ENCODE measurements at places on chromosomes 3 and 15.

DNA sequence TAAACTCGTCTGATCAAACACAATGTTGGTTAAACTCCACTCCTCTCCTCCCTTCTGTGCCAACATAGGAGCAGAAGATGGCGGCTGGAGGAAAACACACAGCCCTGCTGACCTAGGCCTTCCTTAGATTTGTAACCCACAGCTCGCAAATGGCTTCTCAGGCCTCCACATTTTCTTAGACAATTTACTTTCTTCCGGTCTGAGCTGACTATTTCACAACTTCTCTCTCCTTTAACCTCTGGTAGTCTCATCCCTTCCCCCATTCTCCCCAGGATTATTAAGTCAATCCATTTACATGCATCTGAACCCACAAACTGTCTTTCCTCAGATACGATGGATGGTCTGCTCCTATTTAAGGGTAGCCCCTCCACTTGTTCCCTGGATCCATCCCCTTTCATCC lies 25.7 kb upstream of the ULK4 start:
- DNase-seq: no peak

DNA sequence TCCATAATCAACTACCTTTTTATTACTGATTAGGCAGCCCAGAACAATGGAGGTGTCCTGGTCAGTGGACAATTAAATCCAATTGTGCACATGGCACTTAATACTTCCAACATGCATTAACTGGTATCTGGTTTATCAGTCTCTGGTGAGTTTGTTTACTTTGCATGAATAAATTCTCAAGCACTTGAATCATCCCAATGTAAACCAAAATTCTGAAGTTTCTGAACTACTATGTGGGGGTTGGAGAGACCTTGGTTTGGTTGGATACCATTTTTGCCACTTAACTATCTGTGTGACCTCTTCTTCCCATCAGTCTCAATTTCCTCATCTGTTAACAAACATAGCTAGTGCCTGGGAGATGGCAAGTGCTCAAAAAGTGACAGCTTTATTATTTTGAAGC lies 70.5 kb upstream of the MAP4 start:
- no peak for DNase-seq

GRCh38 chr3:88167704-88168103 lies 17.9 kb downstream of the C3orf38 start:
- no peak for DNase-seq

GRCh38 chr15:84631706-84632272 lies 22.3 kb downstream of the WDR73 start:
- DNase-seq: no peak

GRCh38 chr3:47612178-47612577 lies 33.5 kb upstream of the CSPG5 start:
- DNase-seq: no peak

- DNase-seq: no peak
Observed at GRCh38 chr3:122618614-122619013, 41.2 kb downstream of the PARP15 start.

DNA sequence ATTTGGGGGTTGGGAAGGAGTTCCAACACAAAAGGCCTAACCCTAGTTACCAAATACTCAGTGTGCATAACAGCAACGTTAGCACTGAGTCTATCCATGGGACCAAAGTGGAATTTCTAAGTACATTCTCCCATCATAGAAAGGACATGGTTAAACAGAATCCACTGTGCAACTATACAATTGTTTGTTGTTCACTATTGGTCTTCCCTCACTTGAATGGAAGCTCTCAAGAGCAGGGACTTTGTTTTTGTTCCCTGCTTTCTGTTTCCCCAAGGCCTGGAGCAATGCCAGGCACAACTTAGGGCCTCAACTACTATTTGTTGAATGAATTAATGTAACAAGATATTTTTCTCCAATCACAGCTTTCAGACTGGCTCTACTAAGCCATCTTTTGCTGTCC lies 25.6 kb downstream of the COL8A1 start:
- no peak for DNase-seq

GRCh38 chr3:187822402-187822801 lies 77.1 kb upstream of the BCL6 start:
- DNase-seq: no peak

- no peak for DNase-seq
Observed at GRCh38 chr3:129077222-129077621, 16.6 kb downstream of the GP9 start.

GRCh38 chr15:36791844-36792571 lies 212.6 kb downstream of the CDIN1 start:
- DNase-seq: no peak

- no peak for DNase-seq
Observed at GRCh38 chr3:33936921-33937525, 138.6 kb downstream of the PDCD6IP start.

DNA sequence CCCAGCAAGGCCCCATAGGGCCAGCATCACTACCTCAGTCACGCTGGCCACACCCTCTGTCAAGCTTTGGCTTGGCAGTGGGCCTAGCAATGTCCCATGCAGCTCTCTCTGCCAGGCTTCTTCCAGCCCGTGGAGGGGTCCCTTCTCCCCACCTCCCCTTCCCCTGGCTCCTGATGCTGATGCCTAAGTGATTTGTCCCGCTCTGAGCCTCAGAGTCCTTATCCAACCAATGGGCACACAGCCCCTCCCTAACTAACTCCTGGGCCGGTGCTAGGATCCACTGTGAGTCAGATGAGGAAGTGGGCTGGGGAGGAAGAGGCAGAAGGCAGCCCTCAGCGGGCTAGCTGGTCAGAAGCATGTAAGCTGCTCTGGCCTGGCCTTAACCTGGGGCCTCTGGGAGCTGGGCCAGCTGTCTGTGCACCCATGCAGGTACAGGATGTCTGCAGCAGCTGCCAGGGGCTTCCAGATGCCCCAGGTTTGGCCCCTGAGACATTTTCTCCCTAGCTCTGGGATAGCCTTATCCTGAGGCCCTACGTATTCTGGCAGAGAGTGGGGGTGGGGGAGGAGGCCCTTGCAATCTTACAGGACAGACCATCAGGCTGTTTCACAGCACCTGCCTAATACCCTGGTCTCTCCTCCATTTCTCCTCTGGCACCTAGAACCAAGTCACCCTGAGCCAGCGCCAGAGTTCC lies 740 bp upstream of the ZBTB47 start:
- no peak for DNase-seq

GRCh38 chr3:37162501-37163245 lies 11.7 kb downstream of the LRRFIP2 start:
- no peak for DNase-seq

DNA sequence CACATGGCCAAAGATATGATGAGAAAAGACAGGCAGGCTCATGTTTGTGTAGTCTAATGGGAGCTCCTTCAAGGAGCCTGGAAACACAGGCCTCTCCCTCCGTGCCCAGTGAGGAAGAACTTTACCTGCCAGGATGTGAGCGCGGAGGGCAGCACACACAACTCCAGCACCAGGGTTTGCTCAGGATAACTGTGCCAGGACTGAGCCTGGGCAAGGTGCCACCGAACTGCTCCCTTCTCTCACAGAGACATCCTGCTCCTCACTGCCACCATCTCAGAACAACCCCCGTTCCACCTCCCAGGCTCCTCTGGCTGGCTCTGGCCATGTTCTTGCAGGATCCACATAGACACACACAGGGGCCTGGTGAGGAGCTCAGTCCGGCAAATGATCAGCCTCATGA lies 87.4 kb downstream of the NUP210 start:
- DNase-seq: no peak

- no peak for DNase-seq
Observed at GRCh38 chr15:68347392-68347791, 69.8 kb downstream of the FEM1B start.

Data from NCI-H1092 (cell line).